ENCODE measurements at places on chromosomes 6 and 20. TPM values are rescaled to one million over a fixed set of nuclear protein-coding genes. Genes with fewer than 3 reads are reported as not detected.
A peak's percentile ranks its signal among the peaks of the same experiment; 100 is the strongest.

Gene ZMYND8
- total RNA-seq: 45.7 TPM

DNA sequence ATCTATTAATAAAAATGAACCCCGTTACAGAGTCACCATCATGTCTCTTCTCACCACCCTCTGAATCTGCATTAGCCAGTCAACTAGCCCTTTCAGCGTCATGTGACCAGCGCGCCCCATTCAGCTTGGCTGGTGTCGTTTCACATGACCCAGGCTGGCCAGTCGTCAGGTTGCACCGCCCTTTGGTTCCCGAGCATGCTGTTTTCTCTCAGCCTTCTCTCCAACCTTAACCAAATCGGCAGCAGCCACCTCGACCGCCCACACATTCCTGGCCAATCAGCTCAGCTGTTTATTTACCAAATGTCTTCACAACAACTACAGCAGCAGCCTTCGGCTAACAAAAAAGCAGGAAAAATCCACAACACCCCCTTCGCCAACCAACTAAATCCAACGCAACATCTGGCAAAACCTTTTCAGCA is 5.6 kb downstream of the SRSF3 start:
- H3K36me3 ChIP-seq: peaks cover 99% of the 10 kb centered on the region
- H3K4me1 ChIP-seq: peaks cover 53% of the 10 kb centered on the region
- H3K4me3 ChIP-seq: peak overlapping the region; percentile 96
- H3K27me3 ChIP-seq: no peaks in the 10 kb centered on the region
- DNase-seq: peak; percentile 49
- peak overlapping the region; percentile 72 for H3K27ac ChIP-seq

Gene IRAK1BP1
- 2.3 TPM for total RNA-seq

Gene SLA2
- total RNA-seq: 54.9 TPM

GRCh38 chr6:123990376-123990775 is 186.7 kb downstream of the NKAIN2 start:
- no peaks in the 10 kb centered on the region for H3K4me1 ChIP-seq
- H3K27me3 ChIP-seq: no peaks in the 10 kb centered on the region
- H3K4me3 ChIP-seq: no peak overlapping the region
